ENCODE measurements at places on chromosomes 7 and 10.

DNA sequence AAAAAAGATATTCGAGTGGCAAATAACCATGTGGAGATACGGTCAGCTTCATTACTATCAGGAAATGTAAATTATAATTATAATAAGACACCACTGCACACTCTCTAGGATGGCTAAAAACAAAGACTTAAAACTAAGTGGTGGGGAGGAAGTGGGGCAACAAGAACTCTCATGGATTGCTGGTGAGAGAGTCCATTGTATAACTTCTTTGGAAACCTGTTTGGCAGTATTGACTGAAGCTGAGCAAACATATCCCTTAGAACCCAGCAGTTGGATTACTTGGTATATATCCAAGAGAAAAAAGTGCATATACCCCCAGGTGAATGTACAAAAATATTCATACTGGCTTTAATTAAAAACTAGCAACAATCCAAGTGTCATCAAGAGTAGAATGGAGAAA, 133.7 kb upstream of the CTBP2 start:
- DNase-seq, result no peak

DNA sequence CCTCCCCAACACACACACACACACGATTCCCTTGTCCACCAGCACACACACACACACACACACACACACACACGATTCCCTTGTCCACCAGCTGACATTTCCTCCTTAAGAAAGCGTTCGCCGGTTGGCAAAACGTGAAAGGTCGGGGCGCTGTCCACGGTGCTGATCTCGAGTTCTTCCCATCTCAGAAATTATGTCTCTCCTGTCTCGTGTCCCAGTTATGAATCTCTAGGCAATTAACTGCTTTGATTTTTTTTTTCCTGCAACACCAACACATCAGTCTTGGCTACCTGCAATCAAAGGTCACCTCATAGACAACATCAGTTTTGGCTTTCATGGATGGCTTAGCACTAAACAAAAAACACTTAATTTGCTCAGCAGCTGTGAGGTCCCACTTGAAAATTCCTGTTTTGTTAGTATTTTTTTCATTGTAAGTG, 1.9 kb downstream of the INA start:
- peak; percentile 46 for DNase-seq

DNA sequence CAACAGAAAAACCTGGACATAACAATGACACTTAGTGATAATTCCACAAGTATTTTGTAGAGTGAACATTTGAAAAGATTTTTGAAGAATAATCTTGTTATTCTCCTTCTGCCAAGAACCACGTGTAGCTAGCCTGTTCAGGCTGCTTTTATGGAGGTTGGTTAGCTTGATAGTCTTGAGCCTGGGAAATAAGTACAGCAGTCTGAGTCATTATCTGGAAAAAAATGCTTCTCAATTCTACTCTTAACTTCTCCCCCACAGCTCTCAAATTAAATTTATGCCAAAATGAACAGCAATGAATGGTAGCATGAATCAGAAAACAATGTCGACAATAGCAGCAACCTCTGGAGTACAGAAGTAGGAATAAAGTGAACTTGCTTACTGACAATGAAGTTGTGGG, 63.2 kb downstream of the GPR37 start:
- no peak for DNase-seq

DNA sequence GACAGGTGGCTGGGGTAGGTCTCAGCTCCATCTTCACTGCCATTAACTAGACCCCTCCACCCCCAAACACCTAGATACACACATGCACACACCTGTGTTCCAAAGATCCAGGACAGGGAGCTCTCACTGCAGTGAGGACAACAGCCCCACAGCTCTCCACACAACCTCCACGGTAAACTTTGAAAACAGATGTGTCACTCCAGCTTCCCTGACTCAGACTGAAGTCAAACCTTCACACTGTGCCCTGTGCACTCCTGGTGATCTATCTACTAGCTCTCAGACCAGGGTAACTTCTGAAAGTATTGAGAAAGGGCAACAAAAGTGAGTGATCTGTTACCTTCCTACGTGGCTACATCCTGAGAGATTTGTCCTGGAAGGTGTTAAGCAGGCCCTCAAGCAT, 519.8 kb downstream of the XPNPEP1 start:
- DNase-seq, result no peak

DNA sequence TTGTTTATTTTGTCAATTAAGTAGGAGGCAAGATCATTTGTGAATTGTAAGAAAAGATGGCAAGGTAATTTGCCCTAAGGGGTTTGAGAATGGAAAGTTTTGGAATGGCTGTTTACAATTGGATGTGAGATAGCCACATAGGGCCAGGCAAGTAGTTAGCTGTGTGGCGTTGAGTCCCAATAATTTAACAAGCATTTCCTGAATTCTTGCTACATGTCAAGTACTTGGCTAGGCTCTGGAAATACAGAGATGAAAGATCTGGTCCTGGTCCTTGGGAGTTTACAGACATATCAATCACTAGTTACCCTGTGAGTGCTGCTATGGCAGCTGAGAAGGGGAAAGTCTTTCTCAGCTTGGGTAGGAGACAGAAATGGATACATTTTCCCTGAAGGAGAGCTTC, 401.6 kb downstream of the SUGCT start:
- DNase-seq, result no peak

DNA sequence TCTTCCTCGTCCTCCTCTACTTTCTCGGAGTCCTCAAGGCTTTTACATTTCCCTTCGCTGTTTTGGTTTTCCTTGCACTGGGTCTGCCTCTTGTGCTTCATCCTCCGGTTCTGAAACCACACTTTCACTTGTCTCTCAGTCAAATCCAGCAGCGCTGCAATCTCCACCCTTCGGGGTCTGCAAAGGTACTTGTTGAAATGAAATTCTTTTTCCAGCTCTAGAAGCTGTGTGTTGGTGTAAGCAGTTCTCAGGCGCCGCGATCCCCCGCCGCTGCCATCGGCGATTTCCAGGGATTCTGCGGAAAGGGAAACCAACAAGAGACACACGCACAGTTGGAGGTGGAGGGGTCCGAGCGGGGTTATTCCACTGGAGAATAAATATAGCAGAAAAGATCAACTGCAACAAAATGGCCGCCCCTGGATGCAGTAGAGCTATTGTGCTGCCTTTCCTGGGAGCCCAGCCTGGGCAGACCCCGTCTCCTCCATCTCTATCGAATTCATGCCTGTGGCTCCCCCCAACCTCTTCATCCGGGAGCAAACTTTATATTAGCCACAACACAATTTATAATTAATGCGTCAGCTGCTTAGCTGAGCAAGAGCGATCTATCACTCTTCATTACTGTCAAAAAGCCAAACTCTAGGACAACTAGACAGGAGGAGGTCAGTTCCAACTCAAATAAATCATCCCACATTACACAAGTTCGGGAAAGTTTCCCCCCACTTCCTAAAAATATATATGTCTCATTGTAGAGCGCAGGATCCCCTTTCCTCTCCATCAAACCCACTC, 1.1 kb downstream of the HOXA2 start:
- no peak for DNase-seq
